NCI-H460 (cell line): ENCODE measurements at places on chromosomes 3 and 15. TPM values are rescaled to one million over a fixed set of nuclear protein-coding genes. Genes with fewer than 3 reads are reported as not detected.

PPP1R14D gene
- not detected in 2 replicates for total RNA-seq

EMC7 gene
- 64.8 and 83.2 TPM in 2 replicates for total RNA-seq

XYLB gene
- 3.1 and 4.4 TPM in 2 replicates for total RNA-seq

- no peak for DNase-seq
These were observed 86.1 kb downstream of the LIPC start for GRCh38 chr15:58517682-58518525.

- DNase-seq, result no peak
These were observed 49.2 kb downstream of the HDGFL3 start for GRCh38 chr15:83158393-83158792.

DNA sequence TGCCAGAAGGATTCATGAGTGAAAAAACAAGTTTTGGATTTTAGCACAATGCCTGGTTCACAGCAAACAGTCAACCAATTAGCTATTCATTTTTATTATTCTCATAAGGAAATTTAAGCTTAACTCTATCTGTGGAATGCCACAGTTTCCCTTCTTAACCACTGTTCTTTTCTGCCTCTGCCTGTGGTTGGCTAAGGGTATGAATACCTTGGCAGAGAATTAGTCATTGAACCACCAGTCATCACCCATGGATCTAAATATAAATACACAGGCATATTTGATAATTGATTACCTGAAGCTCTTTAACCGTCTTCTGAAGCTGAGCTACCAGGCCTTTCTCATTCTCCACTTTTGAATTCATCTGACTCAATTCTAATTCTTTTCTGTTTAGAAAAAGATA, 79.9 kb downstream of the MYH15 start:
- DNase-seq, result no peak

- DNase-seq, result no peak
These were observed 550 bp downstream of the CLN6 start for GRCh38 chr15:68228971-68229385.

GRCh38 chr3:12796171-12797123, at the start of gene CAND2:
Gene CAND2, plus strand, starts transcription at chr3:12796680. Its CDS starts 41 bp downstream, at chr3:12796721.
- no peak for DNase-seq

PAQR5 gene
- 6.3 and 8.8 TPM in 2 replicates for total RNA-seq

DNA sequence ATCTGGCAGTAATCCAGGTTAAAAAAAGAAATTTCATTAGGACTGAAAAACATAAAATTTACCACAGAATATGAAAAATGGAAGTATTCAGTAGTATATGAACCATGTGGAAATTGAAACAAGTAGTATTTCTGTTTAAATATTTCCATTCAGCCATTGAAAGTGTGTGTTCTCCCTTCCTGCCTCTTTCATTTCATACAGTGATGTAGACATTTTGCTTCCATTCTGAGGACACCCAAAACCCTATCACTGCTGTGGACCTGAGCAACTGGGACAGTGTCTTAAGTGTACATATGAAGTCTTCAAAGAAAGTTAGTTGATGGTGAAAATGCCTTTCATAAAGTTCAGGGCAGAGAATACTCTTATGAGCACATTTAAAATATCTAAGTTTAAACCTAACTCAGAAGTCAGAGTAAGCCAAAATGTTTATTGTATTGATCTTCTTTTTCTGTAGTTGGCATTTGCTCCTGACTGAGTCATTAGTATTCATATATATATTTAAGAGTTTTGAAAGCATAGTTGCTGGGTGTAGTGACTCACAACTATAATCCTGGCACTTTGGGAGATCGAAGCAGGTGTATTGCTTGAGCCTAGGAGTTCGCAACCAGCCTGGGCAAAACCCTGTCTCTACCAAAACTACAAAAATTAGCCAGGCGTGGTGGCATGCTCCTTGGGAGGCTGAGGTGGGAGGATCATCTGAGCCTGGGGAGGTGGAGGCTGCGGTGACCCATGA, 198.8 kb downstream of the KLHL25 start:
- DNase-seq, result no peak

DNA sequence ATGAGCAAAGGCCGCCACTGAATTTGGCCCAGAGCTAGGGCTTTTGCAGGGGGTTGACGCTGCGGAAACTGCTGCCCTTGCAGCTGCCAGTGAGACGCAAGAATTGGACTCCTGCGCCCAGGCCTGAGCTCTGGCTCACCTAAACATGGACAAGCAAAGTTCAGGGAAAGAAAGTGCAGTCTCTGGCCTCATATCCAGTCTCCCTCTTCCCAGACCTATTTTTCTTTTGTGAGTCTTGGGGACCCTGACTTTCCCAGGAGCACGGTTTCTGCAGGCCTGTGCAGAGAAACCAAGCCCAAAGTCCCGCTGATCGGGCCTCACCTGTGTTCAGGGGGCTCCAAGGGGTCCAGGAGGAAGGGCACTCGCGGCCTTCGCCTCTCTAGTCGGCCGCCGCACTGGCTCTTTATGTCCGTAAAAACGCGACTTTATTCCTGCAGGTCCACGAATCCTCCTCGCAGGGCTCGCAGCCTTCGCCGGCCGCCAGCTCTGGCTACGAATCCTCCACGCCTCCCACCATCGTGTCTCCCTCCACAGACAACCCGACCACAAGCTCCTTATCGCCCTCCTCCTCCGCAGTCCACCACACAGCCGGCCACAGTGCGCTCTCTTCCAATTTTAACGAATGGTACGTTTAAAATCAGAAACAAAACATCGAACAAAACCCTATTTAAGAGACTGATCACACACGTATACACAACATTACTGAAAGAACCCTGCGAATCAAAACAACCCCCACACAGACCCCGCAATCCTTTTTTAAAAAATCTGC, 3.9 kb downstream of the ZIC1 start:
- DNase-seq, result no peak

DNA sequence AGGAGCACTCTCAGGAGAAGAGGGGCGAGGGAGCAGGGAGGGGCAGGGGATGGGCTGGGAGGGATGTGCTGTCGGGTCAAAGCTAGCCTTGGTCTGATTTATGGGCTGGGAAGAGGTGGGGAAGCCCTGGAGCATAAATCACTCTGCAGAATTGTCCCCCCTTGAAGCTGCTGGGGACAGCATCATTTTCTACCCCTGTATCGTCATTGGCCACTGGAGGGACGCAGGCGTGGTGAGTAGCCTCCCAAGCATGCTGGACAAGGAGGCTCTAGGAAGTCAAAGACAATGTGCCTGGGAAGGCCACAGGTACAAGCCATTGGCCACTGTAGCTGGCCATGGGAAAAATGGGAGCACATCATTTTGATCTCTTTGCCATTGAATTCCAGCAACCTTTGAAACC, 175.5 kb upstream of the CTDSPL start:
- no peak for DNase-seq

DNA sequence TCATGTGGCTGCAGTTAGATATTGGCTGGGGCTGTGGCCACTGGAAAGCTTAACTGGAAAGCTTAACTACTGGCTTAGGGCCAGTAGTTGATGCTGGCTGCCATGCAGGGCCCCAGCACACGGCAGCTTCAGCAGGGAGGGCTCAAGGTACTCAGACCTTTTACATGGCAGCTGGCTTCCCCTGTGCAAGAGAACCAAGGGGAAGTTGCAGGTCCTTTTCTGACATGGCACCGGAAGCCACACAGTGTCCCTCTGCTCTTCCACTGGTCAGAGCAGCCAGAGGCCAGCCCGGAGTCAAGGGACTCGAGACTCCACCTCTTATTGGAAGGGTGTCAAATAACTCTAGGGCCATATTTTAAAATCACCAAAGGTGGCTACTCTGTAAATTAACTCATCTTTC, 24.5 kb downstream of the CCR9 start:
- DNase-seq, result no peak

- no peak for DNase-seq
These were observed 13.2 kb downstream of the AAGAB start for GRCh38 chr15:67241132-67241855.

DNA sequence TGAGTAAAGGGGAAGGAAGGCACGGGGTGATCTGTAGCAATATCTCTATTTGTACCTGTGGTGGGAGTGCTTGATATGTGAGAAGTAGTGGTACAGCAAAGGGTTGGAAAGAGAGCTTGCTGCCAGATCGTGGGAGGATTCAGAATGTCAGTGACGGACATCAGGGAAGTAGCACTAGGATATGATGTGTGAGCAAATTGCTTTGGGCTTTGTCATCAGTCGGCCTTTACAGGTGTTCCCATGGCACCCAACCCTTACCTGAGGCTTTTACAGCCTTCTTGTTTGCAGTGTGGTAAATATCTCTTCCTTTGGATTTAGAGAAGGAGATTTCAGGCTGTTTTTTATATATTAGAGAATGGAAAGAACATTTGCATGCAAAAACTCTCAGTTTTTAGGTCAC, 29.8 kb downstream of the IL1RAP start:
- no peak for DNase-seq

ATP10A gene
- total RNA-seq, result 0.03 and 0.07 TPM in 2 replicates

DNA sequence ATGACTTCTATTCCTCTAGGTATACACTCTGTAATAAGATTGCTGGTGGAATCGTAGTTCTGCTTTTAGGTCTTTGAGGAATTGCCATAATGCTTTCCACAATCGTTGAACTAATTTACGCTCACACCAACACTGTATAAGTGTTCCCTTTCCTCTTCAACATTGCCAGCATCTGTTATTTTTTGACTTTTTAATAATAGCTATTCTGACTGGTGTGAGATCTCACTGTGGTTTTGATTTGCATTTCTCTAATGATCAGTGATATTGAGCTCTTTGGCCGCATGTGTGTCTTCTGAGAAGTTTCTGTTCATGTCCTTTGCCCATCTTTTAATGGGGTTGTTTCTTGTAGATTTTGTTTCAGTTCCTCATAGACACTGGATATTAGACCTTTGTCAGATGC, 12.8 kb downstream of the NXPE3 start:
- no peak for DNase-seq

ACVR2B gene
- 5.1 and 6.3 TPM in 2 replicates for total RNA-seq

PIF1 gene
- total RNA-seq, result 9.8 and 11.5 TPM in 2 replicates

DNA sequence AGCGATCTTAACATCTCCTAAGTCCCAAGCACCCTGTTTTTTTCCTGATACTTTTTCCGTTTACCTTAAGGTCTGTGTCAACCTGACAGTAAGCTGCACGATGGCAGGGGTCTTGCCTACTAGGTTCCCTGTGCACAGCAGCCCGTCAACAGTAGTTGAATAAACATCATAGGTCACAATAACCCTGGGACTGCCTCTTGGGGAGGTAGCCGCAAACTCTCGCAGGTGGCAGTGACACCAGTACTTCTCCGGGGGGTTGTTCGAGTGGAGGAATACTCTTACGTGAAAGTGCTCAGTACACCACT, 365 bp upstream of the PDCD6IP start:
- no peak for DNase-seq

GNAT1 gene
- not detected in 2 replicates for total RNA-seq

GRCh38 chr3:120688121-120688520, 6.1 kb upstream of the HGD start:
- no peak for DNase-seq

KBTBD13 gene
- not detected in 2 replicates for total RNA-seq

- no peak for DNase-seq
These were observed 673.7 kb downstream of the DIPK2A start for GRCh38 chr3:144645300-144645699.
